ENCODE measurements at places on chromosomes 11 and 22.

GRCh38 chr11:108286370-108286769 is 63.5 kb downstream of the ATM start:
- DNase-seq = no peak

DNA sequence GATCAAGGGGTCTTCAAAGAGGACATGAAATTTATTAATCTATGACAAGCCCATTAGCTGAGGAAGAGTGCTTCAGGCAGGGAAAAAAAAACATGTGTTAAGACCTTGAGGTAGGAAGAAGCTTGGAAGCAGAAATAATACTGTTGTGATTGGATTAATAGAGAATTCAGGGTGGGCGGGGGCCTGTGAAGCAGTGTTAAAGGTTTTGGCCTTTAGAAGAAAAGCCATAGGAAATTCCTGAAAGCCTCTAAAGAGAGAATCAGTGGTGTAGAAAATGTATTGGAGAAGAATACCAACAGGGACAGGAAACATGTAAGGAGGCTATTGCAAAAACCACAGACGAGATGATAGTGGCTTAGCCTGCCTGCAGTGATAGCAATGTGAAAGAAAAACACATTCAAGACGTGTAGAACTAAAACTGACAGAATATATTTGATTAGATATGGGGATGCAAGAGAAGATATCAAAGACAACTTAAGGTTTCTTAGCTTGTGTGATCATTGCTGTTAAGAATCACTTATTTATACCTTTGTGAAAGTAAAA is 404.4 kb upstream of the ANO3 start:
- DNase-seq = no peak

- DNase-seq = no peak
Measured at GRCh38 chr11:69337211-69337721, 43.3 kb downstream of the MYEOV start.

- no peak for DNase-seq
Measured at GRCh38 chr11:35344681-35345574, 74.4 kb downstream of the SLC1A2 start.

DNA sequence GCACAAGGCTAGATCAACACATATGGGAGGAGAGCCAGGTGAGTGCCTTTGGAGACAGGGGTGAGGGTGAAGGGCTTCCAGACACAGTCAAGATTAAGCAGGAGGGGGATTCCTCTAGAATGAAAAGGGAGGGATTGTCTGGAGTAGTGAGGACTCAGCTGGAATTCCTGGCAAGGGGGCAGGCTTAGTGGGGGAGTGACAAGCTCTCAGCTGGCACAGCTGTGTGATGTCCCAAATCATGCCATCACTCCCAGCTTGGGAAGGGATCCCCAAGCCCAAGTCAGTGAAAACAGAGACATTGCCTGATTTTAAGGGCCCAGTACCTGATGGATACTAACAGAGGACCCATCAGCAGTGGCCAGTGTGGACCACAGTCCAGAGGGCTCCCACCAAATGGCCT is 119.0 kb downstream of the MPPED2 start:
- no peak for DNase-seq

GRCh38 chr11:2432171-2432621 is 12.1 kb downstream of the TRPM5 start:
- DNase-seq = no peak
